CD4-positive, alpha-beta T cell treated with Interferon alpha-2 for 1 hour (primary cell): ENCODE measurements at places on chromosomes 7 and 10.

GRCh38 chr7:52936750-52937149 lies 98.7 kb upstream of the POM121L12 start:
- no peak for DNase-seq

- DNase-seq, result no peak
These were observed 177.8 kb downstream of the TCF7L2 start for GRCh38 chr10:113127901-113128283.

DNA sequence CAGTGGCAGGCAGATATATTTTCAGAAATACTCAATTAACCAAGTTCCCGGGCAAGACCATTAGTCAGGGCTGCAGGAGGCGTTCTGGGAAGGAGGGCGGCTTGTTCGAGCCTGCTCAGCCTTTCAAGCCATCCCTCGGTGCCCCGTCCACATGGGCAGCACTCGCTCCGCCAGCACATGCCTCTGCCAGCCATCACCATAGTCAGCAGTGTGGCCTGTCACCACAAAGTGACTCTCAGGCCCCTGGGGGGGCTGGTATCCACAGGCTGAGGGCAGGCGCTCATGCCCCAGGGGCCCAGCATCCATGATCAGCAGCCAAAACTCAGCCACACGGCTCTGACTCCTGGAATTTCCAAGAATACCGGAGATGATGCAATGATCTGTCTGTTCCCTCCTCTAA lies 81.9 kb downstream of the CHST15 start:
- no peak for DNase-seq

- DNase-seq, result no peak
These were observed 76.3 kb downstream of the CLIP2 start for GRCh38 chr7:74365322-74366022.

GRCh38 chr10:70277396-70278030 lies 6.3 kb downstream of the NPFFR1 start:
- no peak for DNase-seq

DNA sequence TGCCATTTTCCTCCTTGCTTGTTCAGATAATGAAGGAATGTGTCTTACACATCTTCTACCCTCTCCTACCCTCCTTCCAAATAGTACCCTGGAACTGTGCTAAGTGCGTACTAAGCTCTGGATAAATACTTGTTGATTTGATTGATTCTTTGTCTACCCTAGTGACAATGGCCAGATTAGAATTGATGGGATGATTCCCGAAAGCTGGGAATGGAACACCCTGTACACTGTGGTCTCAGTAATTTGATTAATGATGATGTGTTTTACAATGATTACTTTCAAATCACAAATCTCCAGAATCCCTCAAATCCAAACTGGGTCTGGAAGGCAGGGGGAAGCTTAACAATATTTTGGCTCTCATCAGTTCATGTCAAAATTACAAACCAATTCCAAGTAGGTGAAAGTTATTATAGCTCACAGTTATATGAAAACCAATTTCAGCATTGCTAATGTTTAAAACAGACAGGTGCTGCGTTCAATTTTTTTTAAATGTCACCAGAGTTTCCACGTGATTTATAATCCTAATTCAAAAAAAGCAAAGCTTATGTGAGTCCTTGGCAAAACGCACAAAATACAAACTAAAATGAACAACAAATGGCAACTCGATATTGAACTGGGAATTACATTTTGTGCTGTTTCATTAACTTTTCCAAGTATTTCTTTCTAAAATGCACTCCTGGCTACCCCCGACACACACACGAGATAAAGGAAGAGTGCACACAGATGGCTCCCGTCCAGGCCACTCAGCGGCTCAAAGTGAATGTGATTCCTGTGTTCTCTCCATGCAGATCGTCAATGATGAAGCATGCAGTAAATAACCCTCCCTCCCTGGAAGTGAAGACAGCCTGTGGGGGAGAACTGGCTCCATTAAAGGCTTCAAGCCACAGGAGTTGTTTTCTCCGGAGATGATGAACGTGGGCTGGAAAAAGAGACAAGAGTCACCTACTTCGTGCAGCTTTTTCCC lies 21.7 kb upstream of the ADRB1 start:
- no peak for DNase-seq
